ENCODE measurements at places on chromosomes 1 and 21.

- DNase-seq: no peak
Measured at GRCh38 chr21:44043613-44044012, 31.5 kb downstream of the TRAPPC10 start.

GRCh38 chr1:228691211-228691610 lies 44.1 kb upstream of the RHOU start:
- DNase-seq: no peak

DNA sequence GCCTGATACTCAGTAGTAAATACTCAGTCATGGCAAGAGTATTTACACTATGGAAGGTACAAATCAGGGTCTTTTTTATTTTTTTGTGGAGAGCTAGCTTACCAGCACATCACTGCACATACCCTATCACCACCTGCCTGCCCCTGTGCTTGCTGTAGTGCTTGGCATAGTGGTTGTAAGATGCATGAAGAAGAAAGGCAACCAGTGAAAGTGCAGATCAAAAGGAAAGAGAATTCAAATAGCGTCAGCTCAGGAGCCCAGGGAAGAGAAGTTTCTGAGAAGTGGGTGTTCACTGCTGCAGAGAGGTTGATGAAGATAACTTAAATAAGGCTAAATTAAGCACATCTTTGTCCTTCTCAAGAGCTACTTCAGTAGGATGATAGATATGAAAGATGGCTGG lies 76.0 kb downstream of the DTL start:
- DNase-seq: no peak

DNA sequence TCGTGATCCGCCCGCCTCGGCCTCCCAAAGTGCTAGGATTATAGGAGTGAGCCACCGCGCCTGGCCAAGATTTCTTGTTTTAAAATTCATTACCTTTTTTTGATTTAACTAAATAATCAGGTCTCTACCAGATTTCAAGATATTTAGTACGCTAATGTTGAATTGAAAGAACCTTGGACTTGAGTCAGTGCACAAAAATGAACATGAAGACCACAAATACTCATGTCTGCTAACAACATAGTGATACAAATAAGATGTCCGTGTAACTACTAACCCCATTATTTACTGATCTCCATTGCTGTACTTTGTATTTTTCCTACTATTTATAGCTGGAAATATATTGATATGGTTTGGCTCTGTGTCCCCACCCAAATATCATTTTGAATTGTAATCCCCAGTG lies 16.4 kb downstream of the MPZL1 start:
- no peak for DNase-seq

GRCh38 chr1:214074477-214074876 lies 86.7 kb downstream of the PROX1 start:
- DNase-seq: no peak

GRCh38 chr1:68383092-68383491 lies 66.7 kb downstream of the RPE65 start:
- DNase-seq: no peak

DNA sequence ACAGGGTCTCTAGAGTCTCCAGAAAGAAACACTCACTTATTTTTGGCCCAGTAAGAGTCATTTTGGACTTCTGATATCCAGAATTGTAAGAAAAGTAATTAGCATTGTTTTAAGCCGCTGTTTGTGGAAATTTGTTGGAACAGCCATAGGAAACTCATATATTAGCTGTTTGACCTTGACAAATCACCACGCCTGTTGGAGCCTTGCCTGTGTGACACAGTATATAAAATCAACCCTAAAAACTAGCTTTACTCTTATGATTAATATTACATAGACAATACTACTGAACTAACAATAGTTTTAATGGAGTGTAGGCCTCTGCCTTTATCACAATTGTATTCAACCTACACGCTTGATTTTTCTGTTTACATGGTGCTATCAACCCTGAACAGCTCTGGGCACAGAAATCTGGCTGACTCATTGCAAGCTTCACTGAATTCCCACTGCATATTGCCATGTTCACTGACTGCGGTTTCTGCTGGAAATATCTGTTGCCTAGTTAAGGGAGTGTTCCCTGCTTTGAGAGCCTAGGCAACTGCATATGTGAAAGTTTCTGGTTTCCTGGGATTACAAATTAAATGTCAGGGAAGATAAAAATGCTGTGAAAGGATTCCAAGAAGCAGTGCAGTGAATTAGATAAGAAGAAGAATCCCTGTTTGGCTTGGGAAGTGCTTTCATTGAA lies 419.5 kb upstream of the DEPDC1 start:
- DNase-seq: no peak

DNA sequence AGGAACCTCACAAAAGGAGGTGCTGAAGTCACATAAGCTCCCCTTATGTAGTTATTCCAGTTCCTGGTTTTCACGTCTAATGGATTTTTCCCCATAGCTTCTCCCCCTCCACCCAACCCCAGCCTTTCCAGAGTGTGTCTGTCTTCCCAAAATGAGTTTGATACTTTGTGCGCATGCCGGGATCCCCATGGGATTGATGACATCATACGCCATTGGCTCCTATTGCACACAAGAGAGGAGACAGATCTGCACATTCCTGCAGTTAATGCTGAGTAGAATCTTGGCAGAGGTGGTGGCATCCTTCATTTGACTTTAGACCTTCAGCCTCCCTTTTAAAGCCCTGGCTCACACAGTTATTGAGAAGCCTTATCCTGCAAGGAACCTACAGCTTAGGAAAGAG lies 71.4 kb downstream of the DDR2 start:
- DNase-seq: no peak

DNA sequence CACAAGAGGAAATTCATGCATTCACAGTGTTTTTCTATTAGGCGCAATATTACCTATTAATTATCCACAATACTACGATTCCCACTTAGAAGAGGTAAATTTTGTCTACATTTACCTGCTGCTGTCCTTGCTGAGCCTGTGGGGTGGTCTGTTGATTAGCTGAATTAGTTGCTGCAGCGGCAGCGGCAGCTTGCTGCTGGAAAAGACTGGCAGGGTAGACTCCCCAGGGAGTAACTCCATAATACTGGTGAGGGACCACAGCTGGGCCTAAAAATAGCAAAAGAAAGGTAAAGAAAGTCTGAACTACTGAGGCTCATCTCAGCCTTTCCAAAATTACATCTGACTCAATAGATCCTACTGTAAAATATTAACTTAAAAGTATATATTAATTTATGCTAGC lies 66.0 kb upstream of the SDC3 start:
- DNase-seq: no peak

DNA sequence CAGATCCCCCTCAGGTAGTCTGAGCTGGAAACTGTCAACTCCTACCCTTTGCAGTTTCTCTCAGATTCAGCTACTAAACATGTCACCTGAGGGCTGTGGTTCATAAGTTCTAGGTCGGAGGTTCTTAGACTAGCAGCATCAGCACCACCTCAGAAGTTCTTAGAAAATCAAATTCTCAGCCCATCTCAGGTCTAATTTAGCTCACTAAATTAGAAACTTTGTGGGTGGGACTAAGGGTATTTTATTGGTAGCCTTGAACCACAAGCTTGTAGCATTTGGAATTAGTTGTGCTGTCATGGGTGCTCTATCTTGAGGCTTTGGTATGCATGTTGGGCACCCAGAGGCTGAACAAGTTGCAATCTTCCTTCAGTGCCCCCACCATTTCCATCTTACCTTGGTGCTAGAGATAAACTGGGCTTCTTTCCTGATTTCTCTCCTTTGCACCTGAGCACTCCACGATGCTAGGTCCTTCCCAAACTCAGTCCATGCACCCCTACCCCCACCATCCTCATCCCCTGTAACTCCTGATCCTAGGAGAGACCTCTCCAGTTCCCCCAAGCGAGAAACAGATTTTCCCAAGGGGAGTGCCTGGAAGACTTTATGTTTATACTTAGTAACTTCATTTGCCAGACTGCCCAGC lies 54.2 kb downstream of the S1PR1 start:
- DNase-seq: no peak

DNA sequence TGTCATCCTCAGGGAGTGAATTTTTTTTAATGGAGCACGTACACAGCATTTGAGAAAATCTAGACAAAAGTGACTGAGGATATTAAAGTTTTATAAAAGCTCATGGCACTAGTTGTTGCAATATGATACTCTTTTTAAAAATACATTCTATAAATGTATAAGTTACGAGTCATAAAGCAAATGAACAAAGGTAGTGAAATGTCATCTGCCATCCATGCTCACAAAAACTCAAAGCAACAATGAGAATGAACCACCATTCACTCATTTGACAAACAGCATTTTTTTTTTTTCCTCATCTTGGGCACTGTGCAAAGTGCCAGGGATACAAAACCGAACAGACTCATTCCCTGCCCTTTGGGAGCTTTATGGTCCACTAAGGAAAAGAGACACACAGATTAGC lies 38.7 kb downstream of the GPR137B start:
- no peak for DNase-seq

- no peak for DNase-seq
Measured at GRCh38 chr1:29650041-29650400, 413.7 kb downstream of the PTPRU start.

DNA sequence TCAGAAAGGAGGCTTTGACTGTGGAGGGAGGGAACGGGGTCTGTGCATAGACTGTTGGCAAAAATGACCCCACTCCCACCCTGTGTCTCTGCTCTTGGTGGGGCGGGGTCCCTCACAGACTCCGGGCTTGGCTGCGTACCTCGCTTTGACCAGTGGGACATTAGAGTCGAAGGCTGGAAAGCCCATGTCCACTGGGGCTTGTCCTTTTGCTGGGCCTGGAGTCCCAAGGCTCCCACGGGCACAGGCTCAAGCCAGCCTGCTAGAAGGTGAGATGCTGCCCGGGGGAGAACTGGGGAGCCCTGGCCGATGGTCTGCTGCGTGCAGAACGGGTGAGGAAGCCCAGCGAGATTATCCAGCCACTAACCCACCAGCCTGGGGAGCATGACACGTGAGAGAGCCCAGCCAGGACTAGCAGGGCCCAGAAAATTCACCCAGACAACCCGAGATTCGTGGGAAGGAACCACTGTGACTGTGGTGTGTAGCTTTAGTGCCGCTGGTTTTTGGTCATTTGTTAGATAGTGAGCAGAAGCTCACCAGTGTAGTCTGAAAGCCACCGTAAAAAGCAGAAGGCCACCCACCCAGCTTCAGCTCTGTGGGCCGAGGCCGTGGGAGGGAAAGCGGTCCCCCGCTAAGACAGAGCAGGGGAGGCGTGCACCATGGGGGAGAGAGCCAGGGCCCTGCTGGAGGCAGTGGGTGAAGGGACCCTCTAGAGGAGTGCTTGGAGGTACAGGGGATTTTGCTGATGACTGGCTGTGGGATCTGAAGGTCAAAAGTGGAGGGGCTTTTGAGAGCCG lies 78.3 kb upstream of the C1orf174 start:
- no peak for DNase-seq

DNA sequence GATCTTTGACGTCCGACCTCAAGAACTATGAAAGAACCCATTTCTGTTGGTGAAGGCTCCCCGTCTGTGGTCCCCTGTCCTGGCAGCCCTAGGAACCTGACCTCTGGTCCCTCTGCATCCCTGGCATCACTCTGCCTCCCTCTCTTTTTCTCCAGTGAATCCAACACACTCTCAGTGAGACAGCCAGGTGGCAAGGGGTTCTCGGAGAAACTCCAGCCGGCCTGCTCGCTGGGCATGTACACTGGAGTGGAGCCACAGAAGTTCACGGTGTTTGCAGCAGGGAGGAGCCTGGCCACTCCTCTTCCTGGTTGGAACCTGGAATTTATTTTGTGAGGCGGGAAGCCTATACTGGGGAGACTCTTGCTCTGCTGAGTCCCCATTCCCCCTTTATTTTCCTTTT lies 230.2 kb upstream of the AJAP1 start:
- no peak for DNase-seq

- no peak for DNase-seq
Measured at GRCh38 chr1:47417170-47418044, 1.3 kb downstream of the FOXE3 start.

- no peak for DNase-seq
Measured at GRCh38 chr1:213415691-213416380, 364.8 kb downstream of the RPS6KC1 start.

DNA sequence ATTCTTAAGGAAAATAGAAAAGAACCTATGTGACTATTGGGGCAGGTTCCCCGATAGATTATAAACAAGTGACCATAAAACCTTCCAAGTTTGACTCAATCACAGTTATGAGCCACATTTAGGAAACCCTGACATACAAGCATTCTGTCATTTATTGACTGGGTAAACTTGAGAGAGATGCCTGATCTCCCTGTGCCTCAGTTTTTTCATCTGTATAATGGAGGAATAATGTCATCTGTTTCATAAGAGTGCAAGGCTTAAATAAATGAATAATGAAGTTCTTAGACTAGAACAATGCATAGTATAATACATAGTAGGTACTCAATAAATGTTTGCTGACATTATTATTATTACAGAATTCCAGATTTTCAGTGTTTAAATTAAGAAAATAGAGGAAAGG lies 18.9 kb upstream of the EEIG2 start:
- no peak for DNase-seq

- DNase-seq: no peak
Measured at GRCh38 chr1:42046761-42047507, 106.3 kb upstream of the GUCA2B start.

GRCh38 chr1:226568077-226568831 lies 19.7 kb downstream of the STUM start:
- no peak for DNase-seq

- peak; percentile 28 for DNase-seq
Measured at GRCh38 chr1:32886004-32886827, at the start of gene HPCA. TSS of gene HPCA (plus strand) at chr1:32886491. CDS start at chr1:32888899, 2,408 bp downstream.

DNA sequence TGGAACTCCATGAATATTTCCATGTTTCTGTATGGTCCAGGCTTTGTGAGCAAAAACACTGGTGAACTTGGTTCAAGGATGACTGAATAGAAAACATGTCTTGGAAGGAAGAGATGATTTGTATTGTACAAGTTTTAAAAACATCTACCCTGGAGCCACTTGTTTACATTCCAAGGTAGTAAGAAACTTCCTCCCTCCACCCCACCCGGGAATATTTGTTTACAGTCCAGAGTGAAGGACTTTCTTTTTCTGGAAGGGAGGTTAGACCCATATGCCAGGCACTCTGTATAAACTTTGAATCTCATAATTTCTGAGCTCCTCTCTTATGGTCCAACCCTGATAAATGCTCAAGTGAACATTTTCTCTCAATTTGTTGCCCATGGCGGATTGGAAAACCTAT lies 323.3 kb upstream of the LYPLAL1 start:
- DNase-seq: peak; percentile 17

- no peak for DNase-seq
Measured at GRCh38 chr1:16461681-16462080, 21.2 kb downstream of the NECAP2 start.

GRCh38 chr1:214427871-214428277 lies 123.5 kb downstream of the PTPN14 start:
- peak; percentile 85 for DNase-seq
